ENCODE measurements at places on chromosomes 4 and X.

- no peak for DNase-seq
Measured at GRCh38 chr4:122776916-122777315, 44.4 kb downstream of the BBS12 start.

DNA sequence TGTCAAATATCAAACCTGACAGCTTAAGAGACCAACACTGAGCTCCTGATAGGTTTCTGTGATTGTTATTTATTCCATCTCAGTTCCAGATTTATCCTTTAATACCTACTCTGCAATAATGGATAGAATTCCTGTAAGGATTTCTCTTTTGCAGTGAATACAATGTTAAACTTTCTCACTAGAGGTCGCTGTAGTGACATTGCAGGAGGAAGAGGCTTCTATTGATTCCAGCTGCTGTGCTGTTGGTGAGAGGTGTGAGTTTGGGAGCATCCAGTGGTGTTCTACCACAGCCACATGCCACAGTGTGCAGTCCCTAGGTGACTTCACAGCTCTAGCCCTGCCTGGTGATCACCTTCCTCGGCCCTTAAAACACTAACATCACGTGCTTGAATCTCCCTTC lies 34.6 kb upstream of the DCAF8L2 start:
- DNase-seq = no peak

DNA sequence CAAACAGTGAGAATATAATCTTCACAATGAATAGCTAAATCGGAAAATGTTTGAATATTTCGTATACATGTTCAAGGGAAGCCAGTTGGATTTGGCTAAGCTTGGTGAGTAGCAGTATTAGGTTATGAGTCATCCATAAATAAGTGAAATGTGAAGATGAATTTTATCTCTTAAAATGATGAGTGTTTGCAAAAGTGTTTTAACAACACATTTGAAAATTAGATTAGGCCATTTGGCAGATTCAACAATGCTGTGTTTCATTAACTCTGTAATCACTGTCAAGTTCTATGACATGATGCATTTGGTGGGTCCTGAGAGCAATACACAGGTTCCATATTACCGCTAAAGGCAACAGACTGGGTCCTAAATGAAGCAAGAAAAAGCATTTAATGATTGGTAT lies 301.9 kb upstream of the PRPS2 start:
- DNase-seq = no peak

- no peak for DNase-seq
Measured at GRCh38 chrX:8404471-8404870, 60.2 kb upstream of the VCX3B start.

DNA sequence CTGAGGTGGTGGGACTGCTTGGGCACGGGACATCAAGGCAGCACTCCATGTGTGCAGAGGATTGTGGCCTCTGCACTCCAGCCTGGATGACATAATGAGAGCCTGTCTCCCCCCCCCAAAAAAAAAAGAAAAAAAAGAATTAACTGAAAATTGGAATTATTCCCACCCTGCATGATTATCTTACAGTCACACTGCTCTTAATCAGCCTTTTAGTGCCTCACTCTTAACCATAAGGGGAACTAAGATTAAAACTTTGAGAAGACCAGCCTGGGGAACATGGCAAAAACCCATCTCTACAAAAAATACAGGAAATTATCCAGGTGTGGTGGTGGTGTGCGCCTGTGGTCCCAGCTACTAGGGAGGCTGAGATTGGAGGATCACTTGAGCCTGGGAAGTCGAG lies 94.6 kb downstream of the UBE2K start:
- no peak for DNase-seq

DNA sequence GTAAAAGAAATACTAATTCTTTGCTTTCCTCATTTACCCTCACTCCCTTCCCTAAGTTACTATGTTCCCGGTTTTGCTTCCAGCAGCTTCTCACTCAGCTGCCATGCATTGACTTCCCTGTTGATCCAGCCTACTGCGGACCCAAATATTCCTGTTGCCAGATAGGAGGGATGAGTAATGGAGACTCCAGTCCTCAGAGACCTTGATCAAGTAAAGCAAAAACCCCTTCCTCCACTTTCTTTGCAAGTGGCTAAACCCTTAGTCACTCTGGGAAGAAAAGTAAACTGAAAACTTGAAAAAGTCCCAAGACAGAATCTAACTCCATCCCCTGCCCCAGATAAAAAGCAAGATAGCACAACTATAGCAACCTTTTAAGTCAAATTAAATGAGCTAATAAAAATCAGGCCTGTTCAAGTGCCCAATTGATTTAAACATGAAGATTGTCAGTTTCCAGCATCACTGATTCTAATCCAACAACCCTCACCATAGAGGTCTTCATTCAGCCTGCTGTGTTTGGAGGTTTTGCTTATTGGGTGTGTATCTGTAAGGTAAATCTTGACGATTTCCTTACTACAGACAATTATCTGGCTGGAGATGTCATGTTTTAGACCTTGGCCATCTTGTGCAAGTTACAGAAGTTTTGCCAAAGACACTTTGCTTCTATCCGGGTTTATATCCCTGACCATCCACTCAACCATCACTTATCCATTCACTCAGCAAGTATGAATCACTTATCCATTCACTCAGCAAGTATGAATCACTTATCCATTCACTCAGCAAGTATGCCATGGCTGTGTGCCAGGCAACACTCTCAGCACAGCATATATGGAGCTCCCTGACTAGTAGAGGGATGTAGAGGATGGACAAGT lies 17.6 kb downstream of the FGFBP1 start:
- no peak for DNase-seq

DNA sequence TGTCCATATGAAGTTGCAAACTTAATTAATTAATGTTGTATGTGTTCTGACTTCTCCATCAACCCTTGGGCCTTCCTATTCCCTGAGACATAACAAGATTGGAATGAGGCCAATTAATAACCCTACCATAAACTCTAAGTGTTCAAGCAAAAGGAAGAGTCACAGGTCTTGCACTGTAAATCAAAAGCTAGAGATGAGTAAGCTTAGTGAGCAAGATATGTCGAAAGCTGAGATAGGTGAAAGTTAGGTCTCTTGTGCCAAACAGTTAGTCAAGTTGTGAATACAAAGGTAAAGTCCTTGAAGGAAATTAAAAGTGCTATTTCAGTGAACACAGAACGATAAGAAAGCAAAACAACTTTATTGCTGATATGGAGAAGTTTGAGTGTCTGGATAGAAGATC lies 58.2 kb upstream of the GPRIN3 start:
- no peak for DNase-seq

GRCh38 chrX:130909469-130910136 lies 6.6 kb upstream of the ENOX2 start:
- DNase-seq = no peak

DNA sequence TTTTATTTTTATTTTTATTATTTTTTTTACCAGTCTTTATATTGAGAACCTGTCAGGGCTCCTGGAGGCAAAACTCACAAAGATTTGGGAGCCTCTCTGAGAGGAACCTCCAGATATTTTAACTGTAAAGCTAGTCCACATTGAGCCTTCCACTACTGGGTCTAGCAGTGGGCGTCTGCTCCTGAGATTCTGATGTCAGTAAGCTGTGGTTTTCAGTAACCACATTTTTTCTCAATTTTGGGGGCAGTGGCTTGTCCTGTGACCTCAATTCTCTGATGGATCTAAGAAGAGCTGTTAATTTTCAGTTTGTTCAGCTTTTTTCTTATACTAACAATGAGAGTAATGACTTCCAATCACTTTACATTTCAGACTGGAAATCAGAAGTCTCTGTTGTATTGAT lies 23.6 kb upstream of the GPRASP1 start:
- no peak for DNase-seq

DNA sequence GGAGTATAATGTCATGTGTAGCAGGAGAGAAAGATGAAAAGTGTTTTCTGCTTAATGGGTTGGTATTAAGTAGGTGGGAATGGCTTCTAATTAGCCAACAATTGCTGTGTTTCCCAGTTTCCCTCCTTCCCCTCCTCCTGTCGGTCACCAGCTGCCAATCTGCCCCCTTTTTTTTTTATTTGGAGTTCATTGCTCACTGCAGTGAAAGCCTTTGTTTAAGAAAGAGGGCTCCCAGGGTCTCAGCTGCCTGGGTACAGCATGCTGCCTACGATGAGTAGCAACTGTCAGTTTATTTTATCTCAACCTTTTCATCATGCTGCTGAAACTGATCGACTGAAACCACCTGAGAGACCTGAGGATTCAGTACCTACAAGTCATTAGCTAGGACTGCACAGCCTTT lies 149.0 kb downstream of the POU4F2 start:
- no peak for DNase-seq

DNA sequence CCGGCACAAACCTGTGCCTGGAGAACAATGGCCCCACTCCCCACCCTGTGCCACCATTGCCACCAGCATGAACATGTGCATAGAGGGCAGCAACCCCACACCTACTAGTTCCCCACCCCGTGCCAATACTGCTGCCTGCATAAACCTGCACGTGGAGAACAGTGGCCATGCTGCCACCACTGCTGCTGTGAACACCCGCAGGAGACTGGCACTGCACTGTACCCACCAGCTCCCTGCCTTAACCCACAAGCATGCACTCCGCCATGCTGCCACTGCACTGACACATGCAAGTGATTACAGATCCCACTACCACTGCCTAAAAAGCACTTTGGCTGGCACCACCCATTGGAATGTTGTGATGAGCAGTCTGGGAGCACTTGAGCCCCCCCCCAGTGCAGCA lies 77.3 kb downstream of the NAA11 start:
- DNase-seq = no peak

DNA sequence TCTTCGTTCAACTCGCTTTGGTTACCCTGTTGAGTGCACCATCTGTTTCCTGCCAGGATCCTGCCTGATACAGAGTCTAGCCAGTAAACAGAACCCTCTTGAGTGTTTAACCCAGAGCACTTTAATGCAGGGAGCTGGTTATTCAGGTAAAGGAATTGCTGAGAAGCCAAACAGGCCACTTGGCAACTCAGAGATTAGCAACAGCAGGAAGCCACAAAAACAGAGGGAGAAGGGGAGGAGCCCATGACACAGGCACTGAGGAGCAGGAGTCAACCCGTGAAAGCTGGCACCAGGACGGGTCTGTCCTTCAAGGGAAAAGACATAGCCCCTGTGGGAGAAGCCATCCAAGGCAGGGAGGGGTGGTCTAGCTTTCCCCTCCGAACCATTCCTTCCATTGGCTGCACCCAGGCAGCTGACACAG lies 641.4 kb downstream of the ZNF674 start:
- DNase-seq = no peak

GRCh38 chr4:186081202-186081807 lies 12.3 kb downstream of the TLR3 start:
- DNase-seq = no peak

DNA sequence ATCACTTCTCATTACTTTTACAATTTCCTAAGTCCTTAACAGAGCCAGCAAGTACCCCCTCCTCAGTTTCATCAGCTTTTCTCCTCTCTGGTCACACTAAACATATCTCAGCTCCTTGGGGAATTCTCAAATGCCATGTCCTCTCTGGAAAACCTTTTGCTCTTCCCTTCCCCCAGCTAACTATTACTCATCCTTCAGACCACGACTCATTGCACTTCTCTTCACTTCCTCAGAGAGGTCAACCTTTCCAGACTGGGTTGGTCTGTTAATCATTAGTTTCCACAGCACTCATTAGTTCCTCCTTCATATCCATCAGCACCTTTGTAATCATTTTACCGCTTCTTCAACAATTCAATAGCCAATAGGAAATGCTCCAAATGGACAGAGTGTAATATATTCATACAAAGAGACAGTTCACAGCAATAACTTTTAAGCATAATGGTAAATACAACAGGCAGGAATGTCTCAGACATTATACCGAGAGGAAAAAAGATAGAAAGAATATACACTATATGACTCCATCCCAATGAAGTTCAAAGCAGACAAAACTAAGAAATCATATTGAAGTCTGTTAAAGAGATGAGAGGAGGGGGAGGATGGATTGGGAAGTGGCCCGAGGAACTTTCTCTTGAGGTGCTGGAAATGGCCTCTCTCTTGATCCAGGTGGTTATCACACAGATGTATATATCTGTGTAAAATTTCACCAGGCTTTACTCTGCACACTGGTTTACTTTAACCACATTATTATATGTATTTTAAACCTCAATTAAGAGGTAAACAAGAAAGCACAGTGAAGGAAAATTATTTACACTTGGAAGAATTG lies 39.6 kb downstream of the DDX60L start:
- no peak for DNase-seq

GRCh38 chr4:108620933-108621905 lies 843 bp downstream of the RPL34 start:
- no peak for DNase-seq

DNA sequence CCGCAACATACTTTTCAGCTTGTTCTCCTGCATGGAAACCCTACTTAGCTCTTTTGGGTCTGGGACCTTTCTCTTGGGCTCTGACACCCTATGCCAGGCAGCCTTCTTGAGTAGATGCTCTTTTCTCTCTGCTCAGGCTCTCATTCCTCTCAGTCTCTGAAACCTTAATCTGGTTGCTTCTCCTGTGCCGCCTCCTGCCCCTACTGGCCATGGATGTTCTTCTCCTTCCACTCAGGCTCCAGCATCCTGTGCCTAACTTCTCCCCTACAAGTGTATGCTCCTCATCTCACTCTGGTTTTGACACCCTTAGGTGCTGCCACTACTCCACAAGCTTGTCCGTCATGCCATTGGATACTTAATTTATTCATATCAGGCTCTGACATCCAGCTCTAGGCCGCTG lies 15.2 kb downstream of the BLTP1 start:
- DNase-seq = no peak

GRCh38 chr4:100284129-100284880 lies 94.0 kb upstream of the DDIT4L start:
- no peak for DNase-seq

DNA sequence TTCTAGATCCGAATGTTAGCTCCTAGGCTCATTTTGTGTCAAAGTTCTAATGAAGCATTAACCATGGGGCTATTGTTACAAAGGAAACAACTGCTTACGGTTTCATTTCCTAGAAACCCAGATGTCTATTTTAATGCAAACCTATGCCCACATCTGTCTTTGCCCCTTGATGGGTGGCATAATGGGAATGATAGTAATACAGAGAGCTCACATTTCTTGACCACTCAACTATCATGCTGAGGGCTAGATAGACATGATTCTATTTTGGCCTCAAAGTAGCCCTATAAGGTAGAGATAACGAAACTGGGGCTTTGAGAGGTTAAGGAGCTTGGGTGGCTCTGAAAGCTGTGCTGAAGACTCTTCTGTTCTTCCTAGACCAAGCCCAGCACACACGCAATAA lies 1.9 kb downstream of the TLR7 start:
- no peak for DNase-seq

GRCh38 chr4:101171747-101172146 lies 175.6 kb downstream of the PPP3CA start:
- DNase-seq = no peak

GRCh38 chr4:11635342-11635741 lies 206.6 kb upstream of the HS3ST1 start:
- DNase-seq = no peak

DNA sequence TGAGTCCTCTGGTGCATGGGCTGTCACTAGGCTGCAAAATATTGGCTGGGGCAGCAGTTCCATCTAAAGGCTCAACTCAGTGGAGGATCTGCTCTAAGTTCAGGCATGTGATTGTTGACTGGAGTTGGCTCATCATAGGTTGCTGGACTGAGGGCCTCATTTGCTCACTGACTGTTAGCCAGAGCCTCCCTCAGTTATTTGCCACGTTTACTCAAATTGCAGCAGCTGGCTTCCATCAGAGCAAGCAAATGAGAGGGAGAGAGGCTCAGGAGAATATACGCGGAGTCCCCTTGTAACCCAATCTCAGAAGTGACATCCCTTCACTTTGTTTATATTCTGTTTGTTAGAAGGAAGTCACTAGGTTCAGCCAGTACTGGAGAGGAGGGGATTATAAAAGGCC lies 54.1 kb downstream of the BMP3 start:
- DNase-seq = no peak

Measured in stimulated activated CD4-positive, alpha-beta T cell treated with anti-CD3 and anti-CD28 coated beads, Interleukin-4, amount 100 ng/mL, for 24 hours (primary cell).